ENCODE measurements at places on chromosomes 11 and 22.

- DNase-seq = no peak
These were observed 20.5 kb upstream of the SCGB1A1 start for GRCh38 chr11:62398011-62398994.

DNA sequence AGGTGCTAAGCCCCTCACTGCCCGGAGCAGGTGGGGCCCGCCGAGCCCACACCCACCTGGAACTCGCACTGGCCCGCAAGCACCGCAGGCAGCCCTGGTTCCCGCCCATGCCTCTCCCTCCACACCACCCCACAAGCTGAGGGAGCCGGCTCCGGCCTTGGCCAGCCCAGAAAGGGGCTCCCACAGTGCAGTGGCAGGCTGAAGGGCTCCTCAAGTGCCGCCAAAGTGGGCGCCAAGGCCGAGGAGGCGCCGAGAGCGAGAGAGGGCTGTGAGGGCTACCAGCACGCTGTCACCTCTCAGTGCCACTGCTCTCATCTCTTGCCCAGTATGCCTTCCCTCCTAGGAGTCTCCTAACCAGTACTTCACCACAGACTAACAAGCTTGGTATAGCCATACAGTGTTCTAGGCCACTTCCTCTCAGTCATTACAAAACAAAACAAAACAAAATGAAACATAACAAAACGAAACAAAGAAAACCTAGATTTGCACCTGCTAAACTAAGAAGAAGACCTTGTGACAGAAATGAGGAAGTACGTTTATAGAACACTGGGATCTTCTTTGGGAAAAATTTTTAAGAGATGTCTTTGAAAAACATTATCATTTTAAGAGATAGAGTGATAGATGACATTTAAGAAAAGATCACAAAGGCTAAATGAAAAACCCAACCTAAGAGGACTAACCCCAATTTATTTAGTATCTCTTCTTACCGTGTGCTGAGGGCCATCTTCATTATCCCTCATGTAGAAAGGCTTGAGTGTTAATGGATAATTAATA is 47.7 kb upstream of the GAB2 start:
- DNase-seq = no peak

DNA sequence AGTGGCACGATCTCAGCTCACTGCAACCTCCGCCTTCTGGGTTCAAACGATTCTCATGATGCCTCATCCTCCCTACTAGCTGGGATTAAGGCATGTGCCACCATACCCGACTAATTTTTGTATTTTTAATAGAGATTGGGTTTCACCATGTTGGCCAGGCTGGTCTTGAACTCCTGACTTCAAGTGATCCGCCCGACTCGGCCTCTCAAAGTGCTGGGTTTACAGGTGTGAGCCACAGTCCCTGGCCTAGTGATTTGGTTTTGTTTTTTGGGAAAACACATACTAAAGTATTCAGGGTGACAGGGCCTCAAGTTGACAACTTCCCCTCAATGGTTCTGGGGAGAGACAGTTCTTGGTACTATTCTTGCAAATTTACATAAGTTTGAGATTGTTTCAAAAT is 22.1 kb downstream of the TNRC6B start:
- no peak for DNase-seq

DNA sequence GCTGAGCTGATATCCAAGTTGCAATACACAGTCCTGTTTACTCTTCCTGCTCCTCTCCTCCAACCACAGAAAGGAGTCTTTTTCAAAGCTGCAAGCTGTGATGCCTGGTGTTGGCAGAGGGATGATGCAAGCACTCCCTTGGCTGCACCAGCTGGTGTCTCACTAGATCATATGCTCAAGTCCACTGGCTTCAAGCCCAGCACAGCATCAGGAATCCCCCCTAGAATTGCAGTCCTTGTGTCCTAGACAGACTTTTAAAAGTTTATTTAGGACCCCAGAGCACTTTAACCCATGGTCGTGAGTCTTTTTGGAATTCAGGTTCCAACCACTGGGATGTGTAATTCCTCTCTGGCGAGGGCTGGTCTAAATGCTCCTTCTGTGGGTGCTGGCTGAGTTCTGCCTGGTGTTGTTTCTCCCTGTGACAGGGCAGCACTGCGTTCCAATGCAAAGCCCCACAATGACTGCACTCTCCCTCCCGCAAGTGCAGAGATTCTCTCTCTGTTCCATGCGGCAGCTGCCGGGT is 1.9 kb upstream of the HEPN1 start:
- DNase-seq = no peak

DNA sequence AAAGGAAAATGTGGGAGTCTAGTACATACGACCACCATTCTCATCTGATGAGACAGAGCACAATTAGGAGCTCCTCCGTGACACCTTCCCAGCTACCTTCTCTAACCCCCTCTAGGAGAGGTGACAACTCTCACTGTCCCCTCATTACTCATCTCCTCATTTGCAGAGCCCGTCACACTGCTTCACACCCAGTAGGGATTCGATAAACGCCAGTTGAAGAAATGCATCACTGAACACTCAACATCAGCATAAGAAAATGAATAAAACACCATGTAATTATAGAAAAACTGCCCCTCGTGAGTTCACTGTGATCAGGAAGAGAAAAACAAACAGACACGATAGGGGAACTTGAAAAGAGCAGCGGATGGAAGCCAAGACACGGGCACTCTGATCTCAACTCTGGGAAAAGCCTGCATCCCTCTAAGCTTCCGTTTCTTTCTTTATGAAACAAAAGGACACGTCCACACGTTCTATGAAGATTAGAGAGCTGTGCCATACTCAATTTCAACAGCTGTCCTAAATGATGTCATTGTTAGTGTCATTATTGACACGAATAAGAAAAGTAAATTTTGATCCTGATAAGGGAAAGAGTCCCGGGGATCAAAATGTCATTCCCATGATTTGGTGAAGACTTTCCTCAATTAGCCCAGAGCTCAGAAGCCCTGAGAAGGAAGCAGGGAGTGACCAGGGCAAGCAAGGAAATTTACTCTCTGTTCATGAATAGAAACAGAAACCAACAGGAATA is 356.9 kb downstream of the LARGE1 start:
- DNase-seq = no peak

GRCh38 chr11:2955906-2956476 is 26.8 kb upstream of the PHLDA2 start:
- no peak for DNase-seq
